ENCODE measurements at places on chromosomes 2 and 18.

GRCh38 chr2:164061129-164061746 is 325.4 kb upstream of the FIGN start:
- DNase-seq = no peak

- DNase-seq = no peak
These were observed 236.5 kb downstream of the AKAIN1 start for GRCh38 chr18:4960578-4960977.

GRCh38 chr2:16561676-16562075 is 104.0 kb downstream of the CYRIA start:
- no peak for DNase-seq

GRCh38 chr2:8300216-8300615 is 381.6 kb upstream of the ID2 start:
- no peak for DNase-seq

DNA sequence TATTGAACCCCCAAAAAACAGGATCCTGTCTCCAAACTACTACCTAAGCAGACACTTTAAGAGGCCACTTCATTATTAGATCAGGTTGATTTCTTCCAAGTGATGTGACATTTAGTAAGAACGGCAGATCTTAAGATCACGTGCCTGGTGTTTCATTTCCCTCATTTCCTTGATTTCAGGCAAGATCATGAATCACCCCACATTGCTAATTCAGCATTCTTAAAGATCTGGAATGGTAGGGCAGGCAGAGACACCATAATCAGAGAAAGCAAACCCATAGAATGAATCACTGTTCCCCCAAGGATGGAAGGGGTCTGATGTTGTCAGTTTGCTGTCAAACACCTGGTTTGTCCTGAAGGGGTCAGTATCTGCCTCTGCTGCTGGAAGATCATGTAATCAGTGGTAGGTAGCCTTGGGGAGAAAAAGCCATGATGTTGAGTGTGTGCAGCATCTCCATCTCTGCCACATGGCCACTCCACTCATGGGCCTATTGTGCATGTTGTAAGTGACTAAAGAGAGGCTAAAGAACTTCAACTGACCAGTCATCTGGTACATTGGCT is 133.9 kb downstream of the ARHGAP15 start:
- no peak for DNase-seq

- no peak for DNase-seq
These were observed 830 bp downstream of the CYB5A start for GRCh38 chr18:74290794-74291471.

GRCh38 chr2:50991602-50992001 is 40.3 kb downstream of the NRXN1 start:
- no peak for DNase-seq

- DNase-seq = no peak
These were observed 4.2 kb downstream of the ALPI start for GRCh38 chr2:232460171-232460570.

- DNase-seq = no peak
These were observed 642.7 kb downstream of the ARHGAP15 start for GRCh38 chr2:143771939-143772338.
